ENCODE measurements at places on chromosomes 11 and 22.
A peak's percentile ranks its signal among the peaks of the same experiment; 100 is the strongest.

DNA sequence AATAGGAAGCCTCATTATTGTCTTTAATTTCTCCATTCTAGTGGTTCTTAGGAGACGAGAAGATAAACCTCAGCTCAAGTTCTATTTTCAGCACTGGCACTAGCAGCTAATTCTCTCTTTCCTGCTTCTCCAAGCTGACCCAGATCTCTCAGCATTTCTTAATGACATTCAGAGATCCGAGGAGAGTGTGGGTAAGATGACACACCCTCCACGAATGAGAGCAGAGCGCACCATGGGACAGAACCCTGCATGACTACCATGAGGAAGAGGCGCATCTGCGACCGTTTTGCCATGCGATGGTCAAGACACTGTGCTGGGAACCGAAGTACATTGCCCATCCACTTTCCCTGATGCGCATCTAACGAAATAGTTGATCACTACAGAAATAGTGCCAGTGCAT, 241.8 kb downstream of the LARGE1 start:
- DNase-seq, result no peak

- DNase-seq, result peak; percentile 65
Measured at GRCh38 chr11:18706330-18707243, 8.0 kb downstream of the TMEM86A start.

- no peak for DNase-seq
Measured at GRCh38 chr11:44854086-44854485, 96.6 kb downstream of the TP53I11 start.

GRCh38 chr11:130426223-130426836, 2.1 kb downstream of the ADAMTS8 start:
- no peak for DNase-seq

DNA sequence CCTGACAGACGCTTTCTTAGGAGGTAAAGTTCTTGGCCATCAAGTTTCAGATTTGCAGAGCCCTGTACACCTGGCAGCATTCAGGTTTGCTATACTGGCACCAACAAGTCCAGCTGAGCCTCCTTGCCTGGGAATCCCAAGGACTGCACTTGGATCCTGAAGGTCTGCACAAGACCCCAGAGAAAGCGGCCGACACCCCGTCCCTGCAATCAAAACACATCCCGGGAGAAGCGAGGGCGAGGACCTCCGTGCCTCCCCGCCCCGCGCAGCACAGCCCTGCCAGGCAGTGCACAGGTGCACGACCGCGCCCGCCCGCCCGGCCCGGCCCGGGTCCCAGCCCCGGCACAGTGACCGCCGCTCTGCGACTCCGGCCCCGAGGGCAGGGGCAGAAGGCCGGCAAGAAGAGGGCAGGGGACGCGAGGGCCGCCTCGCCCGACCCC, 559 bp downstream of the MRTFA start:
- no peak for DNase-seq

- no peak for DNase-seq
Measured at GRCh38 chr11:113675003-113675561, 31.0 kb downstream of the TMPRSS5 start.

All from CD4-positive, alpha-beta T cell treated with Interleukin-15 for 1 hour (primary cell).